ELF-1 (cell line): ENCODE measurements at places on chromosomes 13 and 19.

GRCh38 chr19:13066933-13067807 is 35.5 kb downstream of the LYL1 start:
- no peak for DNase-seq

DNA sequence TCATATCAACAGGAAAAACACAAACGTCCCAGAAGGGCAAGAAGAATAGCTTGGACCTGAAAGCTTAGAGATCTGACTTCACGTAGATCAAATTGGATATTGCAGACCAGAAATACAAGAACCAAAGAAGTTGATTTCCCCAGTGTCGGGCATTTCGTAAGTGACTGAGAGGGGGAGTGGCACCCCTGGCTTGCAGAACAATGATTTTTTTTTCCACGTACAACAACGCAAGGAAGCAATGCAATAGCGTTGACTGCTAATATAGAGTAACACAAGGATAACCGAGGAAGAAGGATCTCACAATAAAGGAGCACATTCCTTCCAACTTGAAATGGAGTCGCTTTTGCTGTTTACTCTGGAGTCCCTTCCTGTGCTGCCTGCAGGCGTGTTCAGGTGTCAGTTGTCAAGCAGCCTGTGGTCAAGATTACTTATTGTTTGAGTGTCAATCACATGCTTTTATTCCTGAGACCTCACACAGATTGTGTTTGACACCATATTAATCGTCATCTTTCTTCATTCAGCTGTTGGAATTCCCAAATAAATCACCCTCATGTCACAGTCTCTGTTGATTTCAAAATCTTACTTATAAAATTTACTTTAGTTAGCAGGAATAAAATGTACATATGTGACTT is 139.4 kb downstream of the FREM2 start:
- no peak for DNase-seq

- DNase-seq = no peak
These were observed 579.4 kb upstream of the PRR20A start for GRCh38 chr13:56561327-56561726.

GRCh38 chr19:44712864-44713515 is 14.0 kb downstream of the CEACAM16 start:
- DNase-seq = no peak

DNA sequence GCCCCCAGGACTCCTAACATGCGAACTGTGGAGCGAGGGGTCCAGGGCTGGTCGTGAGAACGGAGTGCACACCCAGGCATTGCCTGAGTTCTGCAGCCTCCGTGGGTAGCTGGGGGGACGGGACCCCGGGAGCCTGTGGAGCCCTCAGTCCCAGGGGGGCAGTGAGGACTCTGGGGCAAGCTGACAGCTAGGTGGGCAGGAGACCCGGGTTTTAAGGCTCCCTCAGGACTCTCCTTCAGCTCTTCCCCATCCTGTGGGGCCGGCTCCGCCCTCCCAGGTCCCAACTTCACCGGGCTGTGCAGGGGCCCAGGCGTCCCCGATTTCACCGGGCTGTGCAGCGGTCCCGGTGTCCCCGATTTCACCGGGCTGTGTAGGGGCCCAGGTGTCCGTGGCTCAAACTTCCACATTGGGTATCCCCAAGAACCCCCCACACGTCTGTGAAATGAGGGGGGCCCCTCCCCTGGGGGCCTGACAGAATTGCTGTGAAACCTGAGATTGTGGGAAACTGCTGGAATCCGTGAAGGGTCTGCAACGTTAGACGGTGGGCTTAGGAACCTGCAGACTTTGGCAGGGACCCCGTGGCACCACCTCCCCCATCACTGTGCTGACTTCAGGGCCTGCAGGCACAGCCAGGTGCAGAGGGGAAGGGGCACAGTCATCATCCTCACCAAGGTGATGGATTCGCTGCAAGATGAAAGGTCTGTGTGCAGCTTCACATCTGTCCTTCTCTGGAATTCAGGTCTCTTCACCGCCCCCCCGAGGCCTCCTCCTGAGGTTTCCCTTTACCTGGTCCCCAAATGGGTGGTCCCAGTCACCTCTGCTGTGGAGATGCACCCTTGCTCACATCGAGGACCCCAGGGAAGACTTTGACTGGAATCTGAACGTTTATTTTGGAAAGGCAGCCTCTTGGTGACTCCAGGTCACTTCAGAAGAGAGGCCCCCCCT is 73.2 kb upstream of the MCF2L start:
- no peak for DNase-seq

DNA sequence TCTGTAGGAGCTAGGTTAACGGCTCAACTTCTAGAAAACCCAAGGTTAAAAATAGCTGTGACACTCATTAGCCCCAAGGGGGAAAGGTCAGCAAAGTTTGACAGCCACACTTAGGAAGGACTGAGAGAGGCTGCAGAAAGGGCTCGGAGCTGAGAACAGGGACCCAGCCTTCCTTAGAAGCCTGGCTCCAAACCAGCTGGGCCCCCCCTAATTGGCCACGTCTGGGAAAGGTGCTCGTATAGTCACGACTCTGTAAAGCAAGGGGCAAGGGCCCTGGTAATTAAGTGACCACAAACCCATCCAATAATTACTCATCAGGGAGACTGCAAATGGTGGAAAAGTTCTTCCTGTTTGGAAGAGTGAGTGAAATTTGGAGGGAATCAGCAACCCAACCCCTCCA is 90.5 kb downstream of the RNASEH2B start:
- no peak for DNase-seq

DNA sequence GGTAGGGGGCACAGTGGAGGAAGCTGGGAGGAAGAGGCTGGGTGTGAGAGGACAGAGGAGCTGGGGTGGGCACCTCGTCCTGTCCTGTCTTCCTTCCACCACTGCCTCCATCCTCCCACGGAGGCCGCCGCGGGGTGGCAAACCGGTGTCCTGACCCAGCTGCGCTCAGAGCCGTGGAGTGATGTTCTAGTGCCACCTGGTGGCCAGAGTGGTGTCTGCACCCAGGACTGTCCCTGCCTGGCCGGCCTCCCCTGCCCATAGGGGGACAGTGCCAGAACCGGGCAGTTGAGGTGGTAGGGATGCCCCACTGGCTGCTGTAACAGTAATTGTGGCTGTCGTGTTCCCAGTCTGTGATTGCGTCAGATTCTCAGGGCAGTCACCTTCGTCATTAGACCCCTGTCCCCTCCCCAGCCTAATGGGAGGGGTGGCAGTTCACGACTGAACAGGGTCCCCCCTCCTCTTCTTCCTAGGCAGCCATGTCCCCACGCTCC is 11.1 kb upstream of the ARRDC2 start:
- peak; percentile 90 for DNase-seq

DNA sequence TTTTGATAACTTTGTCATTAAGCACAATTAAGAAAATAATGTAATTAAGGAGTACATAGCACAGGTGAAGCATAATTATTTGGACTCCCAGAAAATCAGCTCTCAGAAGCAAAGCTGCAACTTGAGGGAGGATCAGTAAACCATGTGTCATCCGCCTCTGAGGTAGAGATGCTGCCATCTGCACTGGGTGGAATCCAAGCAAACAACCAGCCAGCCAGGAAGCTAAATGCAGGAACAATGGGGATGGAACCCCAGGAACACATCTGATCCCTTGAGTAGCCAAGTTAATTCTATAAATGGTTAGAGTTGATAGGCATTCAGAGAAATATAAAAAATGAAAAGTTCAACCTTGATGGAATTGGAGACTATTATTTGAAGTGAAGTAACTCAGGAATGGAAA is 520.2 kb downstream of the RFC3 start:
- no peak for DNase-seq

- peak; percentile 84 for DNase-seq
These were observed 15.4 kb upstream of the NOP53 start for GRCh38 chr19:47729799-47730520.

DNA sequence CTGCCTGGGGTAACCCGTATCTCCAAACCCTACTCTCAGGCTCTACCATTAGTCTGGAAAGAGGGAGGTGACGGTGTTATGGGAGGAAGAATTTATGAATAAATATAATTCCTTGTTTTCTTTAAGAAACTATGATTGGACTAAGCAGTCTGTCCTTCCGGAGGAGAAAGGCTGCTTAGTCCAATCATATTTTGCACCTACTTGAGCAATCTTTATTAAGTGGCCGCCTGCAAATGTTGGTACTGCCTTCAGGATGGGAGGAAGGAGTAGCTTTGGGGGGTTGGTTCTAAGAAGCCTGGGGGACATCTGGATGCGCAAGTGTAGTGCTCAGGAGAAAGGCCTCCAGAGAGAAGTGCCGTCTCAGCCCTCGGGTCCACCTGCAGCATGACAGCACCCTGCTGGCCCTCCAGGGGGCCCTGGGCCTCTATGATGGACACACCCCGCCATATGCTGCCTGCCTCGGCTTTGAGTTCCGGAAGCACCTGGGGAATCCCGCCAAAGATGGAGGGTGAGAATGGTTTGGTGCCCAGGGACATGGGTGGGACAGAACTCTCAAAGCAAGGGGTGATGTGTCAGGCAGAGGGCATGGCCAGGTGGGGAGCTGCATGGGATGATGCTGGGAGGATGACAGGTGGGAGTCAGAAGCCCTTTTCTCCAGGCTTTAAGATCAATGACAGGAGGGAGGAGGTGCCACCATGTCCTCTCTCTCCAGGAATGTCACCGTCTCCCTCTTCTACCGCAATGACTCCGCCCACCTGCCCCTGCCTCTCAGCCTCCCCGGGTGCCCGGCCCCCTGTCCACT is 4.1 kb downstream of the ACP4 start:
- peak; percentile 65 for DNase-seq

- no peak for DNase-seq
These were observed 42.0 kb downstream of the KLF2 start for GRCh38 chr19:16366433-16367260.

DNA sequence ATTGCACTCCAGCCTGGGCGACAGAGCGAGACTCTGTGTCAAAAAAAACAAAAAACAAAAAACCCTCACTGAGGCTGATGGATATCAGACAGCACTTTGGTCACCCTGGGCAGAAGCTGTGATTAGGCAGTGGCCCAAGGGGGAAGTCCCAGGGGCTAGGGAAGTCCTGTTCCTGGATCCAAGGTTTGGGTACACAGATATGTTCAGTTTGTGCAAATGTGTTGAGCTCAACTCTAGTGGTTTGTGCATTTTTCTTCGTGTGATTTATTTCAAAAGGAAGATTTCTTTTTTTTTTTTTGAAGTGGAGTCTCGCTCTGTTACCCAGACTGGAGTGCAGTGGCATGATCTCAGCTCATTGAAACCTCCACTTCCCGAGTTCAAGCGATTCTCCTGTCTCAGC is 12.3 kb downstream of the MEF2B start:
- no peak for DNase-seq

DNA sequence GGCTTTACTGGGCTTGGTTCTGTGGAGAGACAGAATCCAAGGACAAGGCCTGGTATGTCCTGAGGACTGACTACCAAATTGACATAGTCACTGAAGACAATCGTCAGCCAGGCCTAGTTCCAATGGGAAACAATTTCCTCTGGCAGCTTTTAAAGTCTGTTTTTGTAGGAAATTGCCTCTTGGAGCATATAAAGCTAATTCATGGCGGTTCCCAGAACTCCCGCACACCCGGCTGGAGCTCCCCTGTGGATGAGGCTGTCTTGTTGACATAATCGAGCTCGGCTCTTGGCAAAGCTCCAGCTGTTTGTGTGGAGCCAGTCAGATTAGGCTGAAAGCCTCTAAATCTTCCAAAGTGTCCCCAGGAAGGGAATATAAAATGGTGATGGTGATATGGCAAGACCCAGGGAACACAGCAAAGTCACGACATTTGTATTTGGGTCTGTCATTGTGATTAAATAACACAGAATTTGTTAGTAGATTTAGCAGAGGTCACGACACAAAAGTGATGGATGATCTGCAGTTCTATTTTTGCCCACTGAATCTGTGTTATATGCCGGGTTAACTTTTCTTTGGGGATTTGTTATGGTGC is 395.0 kb downstream of the PCDH9 start:
- no peak for DNase-seq

DNA sequence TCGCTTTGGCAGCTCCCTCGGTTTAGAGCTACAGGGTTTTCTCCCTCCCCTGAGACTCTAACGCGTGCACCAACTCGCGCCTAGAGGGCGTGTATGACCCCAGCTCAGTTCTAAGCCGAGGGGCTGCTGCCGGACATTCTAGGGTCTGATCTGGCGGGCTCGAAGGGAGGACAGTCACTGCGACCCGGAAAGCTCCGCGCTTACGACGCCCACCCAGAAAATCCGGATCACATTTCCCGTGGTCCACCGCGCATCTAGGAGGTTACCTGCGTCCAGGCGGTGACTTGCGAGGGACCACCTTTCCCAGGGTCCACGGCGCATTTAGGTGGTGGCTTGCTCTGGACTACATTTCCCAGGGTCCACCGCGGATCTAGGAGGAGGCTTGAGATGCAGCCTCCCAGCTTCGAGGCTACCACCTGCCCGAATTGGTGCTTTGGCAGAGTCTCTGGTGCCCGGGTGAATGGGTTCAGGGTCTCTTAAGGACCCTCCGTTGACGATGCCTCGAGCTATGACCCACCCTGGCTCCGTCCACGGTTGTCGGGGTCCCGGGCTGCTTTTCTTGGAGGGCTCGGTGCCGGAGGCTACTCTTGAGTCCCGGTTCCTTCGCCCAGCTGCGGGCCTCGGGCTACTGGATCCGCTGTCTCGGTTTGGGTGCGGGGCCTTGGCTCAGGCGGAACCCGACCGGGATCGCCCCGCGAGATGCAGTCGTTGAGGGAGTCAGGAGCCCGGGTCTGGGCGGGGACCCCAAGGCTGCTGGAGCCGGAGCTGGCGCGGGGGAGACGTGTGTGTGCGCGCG is 30.5 kb downstream of the ZNF146 start:
- peak; percentile 93 for DNase-seq

GRCh38 chr19:30254158-30254557 is 118.0 kb upstream of the ZNF536 start:
- no peak for DNase-seq

GRCh38 chr13:20441879-20442278 is 83.8 kb downstream of the CRYL1 start:
- DNase-seq = no peak

- no peak for DNase-seq
These were observed 87.8 kb upstream of the RFC3 start for GRCh38 chr13:33730147-33730546.

GRCh38 chr19:47456721-47457474 is 14.8 kb downstream of the SLC8A2 start:
- DNase-seq = no peak

GRCh38 chr19:46748325-46749109 is 2.3 kb upstream of the STRN4 start:
- DNase-seq = peak; percentile 81

- no peak for DNase-seq
These were observed 12.9 kb downstream of the TUBGCP3 start for GRCh38 chr13:112574834-112575613.

DNA sequence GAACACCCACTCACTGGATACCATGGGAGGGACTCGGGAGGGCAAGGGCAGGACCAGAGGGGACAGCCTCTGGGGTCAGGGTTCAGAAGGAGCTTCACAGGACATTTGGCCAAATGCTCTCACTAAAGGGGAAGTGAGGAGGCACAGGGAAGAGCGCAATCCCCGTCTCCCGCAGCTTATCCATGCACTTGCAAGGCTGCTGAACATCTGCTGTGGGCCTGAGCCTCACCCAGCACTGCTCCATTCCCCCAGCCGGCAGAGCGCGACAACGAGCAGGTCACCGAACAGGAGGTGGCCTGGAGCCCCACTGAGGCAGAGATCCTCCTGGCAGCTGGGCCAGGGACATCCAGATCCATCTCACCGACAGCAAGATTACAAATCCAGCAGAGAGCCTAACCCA is 23.3 kb downstream of the ELAVL1 start:
- DNase-seq = no peak

GRCh38 chr13:67855741-67856238 is 625.7 kb upstream of the PCDH9 start:
- DNase-seq = no peak
